ENCODE measurements at places on chromosomes 13 and 19.

GRCh38 chr13:29846475-29847256 lies 3.8 kb downstream of the UBL3 start:
- ATAC-seq, result no peak

GRCh38 chr13:70430256-70430655 lies 322.0 kb upstream of the KLHL1 start:
- ATAC-seq, result no peak

- no peak for ATAC-seq
Measured at GRCh38 chr19:34432797-34433196, 4.6 kb downstream of the UBA2 start.

DNA sequence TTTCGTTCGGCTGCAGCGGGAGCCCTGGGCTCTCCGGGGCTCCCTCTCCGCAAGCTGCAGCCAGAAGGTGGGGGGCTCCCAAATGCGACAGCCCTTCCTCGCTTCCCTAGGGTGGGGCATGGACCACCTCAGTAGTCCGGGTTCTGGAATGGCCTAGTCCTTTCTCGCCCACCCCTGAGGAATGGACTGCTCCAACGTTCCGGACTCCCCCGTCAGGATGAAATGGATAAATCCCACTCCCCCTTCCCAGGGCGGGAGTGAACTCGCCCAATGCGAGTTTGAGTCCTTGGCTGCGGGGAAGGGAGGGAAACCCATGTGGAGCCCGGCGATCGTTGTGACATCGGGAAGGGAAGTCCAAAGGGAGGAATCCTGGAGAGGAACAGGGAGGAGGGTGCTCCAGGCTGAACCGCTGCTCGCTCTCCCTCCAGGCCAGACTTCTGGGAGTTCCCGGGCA lies 5.5 kb downstream of the HRC start:
- peak; percentile 44 for ATAC-seq

GRCh38 chr13:45063261-45063860 lies 56.9 kb upstream of the GTF2F2 start:
- ATAC-seq, result no peak

DNA sequence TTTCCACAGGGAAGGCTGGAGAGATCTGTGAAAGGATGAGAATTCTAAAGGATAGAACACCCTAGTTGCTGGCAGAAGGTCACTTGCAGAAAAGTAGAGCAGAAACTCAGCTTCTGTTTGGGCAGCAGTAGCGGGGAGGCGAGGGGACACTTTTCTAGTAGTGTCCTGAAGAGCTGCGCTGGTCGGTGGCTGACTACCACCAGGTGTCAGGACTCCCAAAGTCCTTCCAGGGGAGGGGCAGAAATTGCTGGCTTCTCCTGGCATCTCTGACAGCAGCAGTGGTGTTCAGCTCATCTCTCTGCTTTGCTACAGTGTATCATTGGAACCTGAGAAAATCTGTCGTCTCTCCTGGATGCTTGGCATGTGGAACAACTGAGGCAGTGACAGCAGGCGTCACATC lies 120.9 kb downstream of the ZDHHC20 start:
- no peak for ATAC-seq

DNA sequence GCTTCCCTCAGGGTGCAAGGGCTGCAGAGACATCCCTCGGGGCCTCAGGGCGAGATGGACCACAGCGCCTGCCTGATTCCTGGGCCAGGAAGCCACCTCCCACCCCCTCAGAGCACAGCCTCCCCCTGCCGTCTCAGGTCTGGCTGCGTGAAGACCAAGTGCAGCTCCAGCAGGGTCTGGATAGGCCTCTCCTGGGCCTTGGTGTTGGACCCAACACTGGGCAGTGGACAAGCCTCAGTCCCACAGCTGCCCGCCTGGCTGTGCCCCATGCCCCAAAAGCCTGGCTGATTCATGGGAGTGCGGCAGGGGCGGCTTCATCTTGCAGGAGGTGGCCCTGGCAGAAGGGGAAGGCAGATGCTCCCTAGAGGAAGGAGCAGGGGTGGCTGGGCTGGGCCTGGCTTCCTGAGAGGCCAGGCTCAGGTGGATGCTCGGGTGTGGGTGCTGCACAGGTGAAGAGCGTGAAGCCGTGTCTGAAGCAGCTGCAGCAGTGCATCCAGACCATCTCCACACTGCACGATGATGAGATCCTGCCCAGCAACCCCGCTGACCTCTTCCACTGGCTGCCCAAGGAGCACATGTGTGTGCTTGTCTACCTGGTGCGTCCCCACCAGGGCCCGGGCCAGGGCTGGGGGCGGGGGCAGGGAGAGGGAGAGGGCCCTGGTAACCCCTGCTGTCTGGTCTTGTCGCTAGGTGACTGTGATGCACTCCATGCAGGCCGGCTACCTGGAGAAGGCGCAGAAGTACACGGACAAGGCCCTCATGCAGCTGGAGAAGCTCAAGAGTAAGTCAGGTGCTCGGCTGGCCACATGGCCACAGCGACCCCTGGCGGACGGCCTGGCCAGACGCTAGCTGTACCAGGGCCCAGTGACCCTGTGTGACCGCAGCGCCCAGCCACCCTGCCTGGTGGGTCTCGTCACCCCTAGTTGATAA lies 21.7 kb downstream of the MAU2 start:
- ATAC-seq, result peak; percentile 78
